ENCODE measurements at places on chromosomes 1 and 21.

DNA sequence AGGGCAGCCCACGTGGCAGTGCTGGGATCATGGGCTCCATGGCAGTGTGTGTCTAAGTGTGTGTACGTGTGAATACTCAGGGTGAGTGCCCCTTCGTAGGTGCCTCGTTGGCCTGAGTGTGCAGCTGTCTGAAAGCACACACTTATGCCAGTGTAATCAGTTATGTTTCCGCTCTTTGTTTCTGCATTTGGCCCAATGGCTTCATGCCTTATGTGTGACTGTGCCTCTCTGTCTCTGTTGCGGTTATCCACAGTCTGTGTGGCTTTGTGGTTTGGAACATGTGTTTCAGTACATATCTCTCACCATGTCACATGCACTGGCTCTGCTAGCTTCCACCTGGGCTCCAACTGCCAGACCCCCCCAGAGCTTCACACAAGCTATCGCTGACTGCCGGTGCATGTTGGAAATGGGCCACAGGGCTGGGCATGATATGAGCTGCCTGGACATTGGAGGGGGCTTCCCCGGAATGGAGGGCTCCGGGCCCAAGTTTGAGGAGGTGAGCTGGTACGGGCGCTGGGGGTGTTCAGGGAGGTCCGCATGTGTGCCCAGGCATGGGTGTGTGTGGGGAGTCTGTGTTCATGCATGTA lies 70.3 kb upstream of the TINAGL1 start:
- DNase-seq: peak; percentile 98

DNA sequence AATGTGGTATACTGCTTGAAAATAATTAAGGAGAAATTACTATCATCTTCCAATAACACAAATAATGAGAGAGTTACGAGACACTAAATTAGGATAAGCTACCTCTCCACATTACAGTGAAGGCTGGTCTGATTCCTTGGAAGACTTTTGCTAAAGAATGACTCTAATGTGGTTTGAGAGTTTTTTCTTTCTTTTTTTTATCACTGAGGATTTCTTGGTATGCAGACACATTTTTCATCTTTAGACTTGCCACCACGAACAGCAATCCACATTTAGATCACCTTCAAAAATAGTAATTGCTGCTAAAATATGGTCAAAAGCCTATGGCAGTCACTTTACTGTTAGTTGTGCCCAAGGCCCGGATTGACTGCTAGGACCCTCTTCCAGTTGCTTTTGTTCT lies 16.6 kb upstream of the TMEM35B start:
- DNase-seq: no peak

- no peak for DNase-seq
Observed at GRCh38 chr1:171738911-171739310, 3.0 kb downstream of the VAMP4 start.

- DNase-seq: no peak
Observed at GRCh38 chr1:24236789-24237371, 49.8 kb upstream of the IFNLR1 start.

GRCh38 chr1:31799895-31800673 lies 15.7 kb downstream of the SPOCD1 start:
- no peak for DNase-seq

- DNase-seq: no peak
Observed at GRCh38 chr1:65279070-65279779, 30.1 kb upstream of the DNAJC6 start.

DNA sequence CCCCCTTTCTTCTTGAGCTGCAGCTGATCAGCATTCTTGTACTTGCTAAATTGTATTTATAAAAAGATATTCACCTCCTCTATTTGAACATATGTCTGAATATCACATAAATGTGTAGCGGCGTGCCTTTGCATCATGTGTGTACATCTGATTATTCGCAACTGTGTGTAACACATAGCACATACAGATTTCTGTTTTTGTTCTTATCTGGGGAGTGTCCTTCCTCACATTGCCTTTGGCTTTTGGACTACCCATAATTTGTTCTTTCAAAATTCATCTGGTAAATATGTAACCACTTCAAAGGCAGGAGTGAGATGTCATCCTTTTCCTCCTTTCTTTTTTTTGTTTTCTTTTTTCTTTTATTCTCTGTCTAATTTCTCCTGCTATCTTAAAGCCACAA lies 113.6 kb downstream of the PBX1 start:
- no peak for DNase-seq

GRCh38 chr1:176811511-176812288 lies 348.7 kb downstream of the PAPPA2 start:
- DNase-seq: no peak

- peak; percentile 96 for DNase-seq
Observed at GRCh38 chr1:22024485-22025367, 23.3 kb downstream of the CELA3A start.

DNA sequence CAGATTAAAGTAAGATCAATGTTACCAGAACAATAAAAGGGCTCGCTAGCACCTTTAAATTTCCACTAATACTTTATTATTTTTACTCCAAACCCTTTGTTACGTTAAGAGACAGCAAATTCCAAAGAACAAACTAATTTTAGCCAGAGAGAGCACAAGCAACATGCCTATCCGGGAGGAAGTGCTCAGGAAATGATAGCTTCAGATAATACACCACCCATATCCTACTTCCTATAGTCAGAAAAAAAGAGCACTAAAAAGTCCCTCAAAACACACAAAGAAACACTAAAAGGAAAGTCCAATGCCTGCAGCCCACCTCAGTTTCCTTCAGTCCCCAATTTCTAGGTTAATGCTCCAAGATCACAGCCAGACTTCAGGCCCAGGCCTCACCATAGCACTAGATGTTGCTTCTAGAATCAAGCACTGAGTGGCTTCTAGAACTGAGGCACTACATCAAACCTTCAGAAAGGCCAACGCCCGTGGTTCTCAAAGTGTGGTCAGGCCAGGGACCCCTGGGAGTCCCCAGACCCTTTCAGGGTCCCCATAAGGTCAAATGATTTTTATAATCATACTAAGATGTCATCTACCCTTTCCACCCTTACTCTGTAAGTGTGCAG lies 142.6 kb downstream of the PSMG1 start:
- peak; percentile 39 for DNase-seq

All from common myeloid progenitor, CD34-positive (primary cell).